ENCODE measurements at places on chromosomes 2 and 18.

GRCh38 chr2:188916736-188917135 is 57.4 kb upstream of the COL3A1 start:
- DNase-seq, result no peak

GRCh38 chr18:14074187-14074586 is 58.0 kb downstream of the ZNF519 start:
- peak; percentile 38 for DNase-seq

- DNase-seq, result peak; percentile 63
Observed at GRCh38 chr18:75211953-75212750, 1.6 kb downstream of the TSHZ1 start.

DNA sequence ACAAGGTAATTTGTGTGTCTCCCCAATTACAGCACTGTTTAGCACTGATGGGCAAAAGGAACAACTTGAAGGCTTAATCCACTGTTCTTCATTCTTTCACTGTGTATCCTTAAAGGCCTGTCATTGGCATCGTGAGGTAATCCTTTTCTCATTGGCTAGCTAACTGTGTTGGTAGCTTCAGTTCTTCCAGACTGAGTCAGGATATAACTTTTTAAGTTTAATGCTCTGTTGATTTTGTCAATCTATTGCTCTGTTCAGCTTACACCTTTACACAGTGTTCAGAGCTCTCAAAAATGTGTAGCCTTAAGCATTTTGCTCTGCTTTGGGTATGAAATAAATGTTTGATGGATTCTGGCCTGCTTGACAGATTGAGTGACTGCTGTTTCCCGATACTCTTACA is 148.2 kb downstream of the KIAA1328 start:
- DNase-seq, result no peak

- DNase-seq, result no peak
Observed at GRCh38 chr18:398935-399630, 101.4 kb downstream of the COLEC12 start.

DNA sequence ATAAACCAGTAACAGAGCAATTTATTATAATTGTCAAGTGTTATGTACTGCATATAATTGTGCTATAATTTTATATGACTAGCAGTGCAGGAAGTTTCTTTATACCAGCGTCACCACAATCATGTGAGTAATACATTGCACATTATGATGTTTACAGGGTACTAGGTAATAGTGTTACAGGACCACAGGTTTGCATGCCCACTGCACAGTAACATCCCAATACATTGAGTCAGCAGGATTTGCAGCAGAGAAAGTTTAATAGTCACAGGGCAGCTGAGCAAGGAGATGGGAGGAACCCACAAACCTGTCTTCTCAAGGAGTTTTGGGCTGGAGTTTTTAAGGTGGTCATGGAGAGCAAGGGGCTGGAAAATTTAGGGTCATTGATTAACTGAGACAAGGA is 1042.9 kb upstream of the ACVR2A start:
- DNase-seq, result no peak

DNA sequence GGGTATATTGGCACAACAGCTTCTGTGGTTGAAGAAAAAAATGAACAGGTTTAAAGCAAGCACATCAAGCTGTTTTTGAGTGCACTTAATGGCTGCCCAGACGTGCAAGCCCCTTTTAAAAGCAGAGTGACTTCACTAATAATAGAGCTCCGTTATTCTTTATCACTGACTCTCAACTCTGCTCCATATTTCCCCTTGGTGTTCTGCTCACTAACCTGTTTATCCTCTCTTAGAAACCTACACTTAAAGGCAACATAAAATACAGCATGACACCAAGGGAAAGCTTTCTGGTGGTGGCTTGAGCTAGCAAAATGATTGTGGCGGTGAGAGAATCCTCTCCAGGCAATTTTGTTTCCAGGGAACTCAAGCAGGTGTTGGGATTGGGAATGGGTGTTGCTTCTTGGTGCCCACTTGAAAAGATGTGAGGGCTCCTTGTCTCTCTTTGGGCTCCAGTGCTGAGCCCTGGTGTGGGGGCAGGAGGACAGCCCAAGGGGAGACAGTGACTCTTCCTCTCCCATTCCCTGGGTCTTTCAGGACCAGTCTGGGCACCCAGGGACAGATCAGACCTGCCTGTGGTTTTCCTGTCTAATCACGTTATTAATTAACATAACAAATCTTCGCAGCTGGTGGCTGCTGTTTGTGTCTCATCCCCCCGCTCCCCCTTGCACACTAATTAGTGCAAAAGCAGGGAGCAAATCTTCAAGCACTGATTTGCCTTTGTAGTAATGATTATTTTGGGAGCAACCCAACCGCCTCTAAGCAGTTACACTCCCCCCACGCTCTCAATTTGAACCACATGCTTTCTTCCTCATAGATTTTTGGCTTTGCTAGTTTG is 289.4 kb upstream of the CXCR4 start:
- DNase-seq, result no peak

- no peak for DNase-seq
Observed at GRCh38 chr2:200302940-200303727, 3.4 kb upstream of the SPATS2L start.

DNA sequence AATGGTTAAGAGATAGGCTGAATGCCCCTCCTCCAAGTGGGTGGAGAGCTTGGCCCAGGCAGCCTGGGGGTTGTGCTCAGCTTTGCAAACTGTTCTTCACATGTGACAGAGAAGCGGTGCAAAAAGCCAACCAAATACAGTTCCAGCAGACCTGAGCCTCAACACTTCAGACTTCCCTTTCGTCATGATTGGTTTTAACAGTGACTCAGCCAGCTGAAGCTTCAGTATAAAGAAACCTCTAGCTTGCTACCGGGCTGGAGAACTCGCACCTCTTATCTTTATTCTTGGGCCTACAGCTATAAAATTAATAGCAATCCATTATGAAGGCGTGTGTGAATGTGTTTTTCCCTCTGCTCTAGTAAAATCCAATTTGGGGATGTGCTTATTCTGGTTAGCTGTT is 20.0 kb downstream of the SETBP1 start:
- DNase-seq, result no peak

- DNase-seq, result no peak
Observed at GRCh38 chr2:38271697-38272096, 105.4 kb downstream of the ATL2 start.
